HT1080 (cell line): ENCODE measurements at places on chromosomes 7 and 10. TPM values are rescaled to one million over a fixed set of nuclear protein-coding genes. Genes with fewer than 3 reads are reported as not detected.

GRCh38 chr7:155309021-155309338, 11.3 kb downstream of the INSIG1 start:
- DNase-seq = no peak

DNA sequence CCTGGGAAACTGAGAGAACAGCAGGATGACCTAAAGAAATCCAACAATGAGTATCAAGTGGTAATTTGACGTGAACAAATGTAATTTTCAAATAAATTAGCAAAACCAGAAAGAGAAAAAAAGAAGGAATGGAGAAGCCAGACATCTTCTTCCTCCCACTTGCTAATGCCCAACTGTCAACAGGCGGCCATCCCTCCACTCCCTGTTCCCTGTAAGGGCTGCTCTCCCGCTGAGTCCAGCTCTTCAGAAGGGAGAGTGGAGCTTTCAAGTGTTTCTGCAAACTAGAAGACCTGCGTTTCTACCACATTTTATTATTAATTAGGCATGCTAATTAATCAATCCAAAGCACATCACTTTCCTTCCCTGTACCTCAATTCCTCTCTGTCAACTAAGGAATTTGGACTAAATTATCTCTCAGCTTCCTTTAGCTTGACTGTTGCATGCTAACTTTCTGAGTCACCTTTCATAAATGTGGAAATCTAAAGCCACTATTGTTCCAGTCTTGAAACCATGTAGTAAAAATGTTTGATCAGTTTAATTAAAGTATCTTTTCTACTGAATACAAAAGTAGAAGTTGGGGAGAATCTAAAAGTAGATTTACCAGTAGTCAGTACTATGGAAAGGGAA, 48.4 kb upstream of the CUL1 start:
- peak; percentile 77 for DNase-seq

MUC12 gene
- not detected in 2 replicates for total RNA-seq

MNX1 gene
- total RNA-seq = 0.37 TPM in 1 of 2 replicates, not detected in the other

CALHM1 gene
- not detected in 2 replicates for total RNA-seq

RNLS gene
- 0.21 TPM in 1 of 2 replicates, not detected in the other for total RNA-seq

AGMO gene
- total RNA-seq = not detected in 2 replicates

MYL10 gene
- total RNA-seq = not detected in 2 replicates

- no peak for DNase-seq
Measured at GRCh38 chr7:138417764-138418163, 42.3 kb upstream of the TRIM24 start.

DNA sequence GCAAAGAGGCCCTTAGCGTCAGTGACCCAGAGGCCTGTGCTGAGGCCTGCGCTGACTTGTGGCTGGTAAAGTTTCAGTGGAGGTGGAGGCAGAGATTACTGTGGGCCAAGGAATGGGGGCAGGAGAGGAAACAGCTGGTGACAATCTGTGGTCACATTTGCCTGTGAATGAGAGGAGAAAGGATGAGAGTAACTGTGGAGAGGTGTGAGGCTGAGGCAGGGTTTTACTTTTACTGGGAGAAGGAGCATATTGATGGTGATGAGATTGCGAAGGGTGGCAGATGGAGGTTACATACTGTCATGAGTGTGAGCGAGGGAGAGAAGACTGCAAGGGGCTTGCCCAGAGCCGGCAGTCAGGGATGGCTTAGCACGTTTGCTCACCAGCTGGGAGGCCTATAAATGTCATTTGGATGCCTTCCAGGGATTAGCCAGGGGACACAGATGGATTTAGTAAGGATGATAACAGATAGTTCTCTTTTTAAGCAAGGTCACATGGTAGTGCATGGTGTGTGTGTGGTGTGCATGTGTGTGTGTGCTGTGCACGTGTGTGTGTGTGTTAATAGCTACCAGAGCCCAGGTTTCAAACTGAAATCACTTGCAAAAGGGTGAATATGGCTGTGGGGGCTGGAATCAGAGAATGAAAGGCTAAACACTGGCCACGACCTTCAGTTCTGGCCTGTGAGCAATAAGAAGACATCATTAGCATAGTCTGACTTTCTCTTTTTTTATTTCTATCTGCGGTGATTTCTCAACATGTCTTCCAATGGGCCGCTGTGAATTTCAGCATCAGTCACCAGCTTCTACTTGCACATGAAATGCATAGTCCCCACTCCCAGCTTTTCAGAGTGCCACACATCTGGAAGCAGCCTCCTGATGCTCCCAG, 291.5 kb upstream of the ZNF32 start:
- no peak for DNase-seq

DNA sequence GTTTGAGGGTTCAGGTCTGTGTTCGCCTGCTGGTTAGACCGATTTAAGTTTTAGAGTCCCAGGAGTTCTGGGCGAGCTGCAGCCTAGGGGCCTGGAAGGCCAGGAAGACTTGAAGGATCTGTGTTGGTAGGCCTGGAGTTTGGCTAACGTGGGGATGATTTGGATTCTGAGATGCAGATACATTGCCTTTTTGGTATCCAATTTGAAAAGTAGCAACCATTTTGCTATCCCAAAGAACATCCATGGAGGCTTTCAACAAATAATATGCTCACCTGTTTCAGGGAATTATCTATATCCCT, 433 bp upstream of the TRIM4 start:
- no peak for DNase-seq

FOXI2 gene
- not detected in 2 replicates for total RNA-seq

DNA sequence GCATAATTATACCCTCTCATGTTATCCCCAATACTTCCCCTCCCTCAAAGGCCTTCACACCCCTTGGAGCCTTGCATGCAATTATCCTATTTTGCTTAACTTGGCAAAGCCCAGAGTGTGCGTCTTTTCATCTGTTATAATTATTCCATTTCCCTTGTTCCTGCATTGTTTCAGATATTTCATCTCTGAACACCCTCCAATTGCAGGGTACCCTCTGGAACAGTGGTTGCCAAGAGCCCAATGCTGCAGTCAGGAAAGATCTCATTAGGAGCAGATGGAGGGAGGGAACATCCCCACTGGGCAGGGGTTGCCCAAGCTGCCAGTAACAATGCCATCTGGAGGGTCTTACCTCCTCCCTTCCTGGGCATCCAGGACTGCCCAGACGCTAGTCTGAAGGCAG, 18.4 kb upstream of the GOLGA7B start:
- DNase-seq = no peak

DNA sequence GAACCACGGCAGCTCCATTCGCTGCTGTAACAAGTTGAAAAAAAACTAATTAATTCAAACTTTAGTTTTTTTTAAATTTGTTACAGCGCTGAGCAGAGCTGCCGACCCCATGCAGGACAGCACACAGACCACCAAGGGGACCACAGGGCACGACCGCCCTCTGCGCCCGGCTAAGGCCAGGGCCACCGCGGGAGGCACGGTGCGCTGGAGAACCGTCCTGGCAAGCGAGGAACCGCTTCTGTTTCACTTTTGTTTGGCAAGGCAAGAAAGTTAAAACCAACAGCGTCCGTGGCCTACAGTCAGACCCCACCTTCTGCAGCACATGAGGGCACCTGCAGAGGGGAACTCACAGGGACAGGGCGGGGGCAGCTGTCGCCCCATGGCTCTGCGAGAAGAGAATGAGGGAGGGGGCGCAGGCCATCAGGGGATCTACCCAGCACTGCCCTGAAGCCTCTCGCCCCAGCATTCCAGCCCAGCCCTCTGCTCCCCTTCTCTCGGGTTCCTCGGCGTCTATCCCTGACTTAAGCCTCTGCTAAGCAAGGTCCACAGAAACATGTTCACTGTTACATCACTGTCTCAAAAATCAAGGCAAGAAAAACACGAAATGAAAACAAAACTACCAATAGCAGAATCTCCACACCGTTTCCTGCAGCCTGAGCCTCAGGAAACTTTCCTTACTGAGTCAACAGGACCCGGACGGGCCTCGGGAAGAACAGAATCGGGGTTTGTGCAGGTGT, 204.4 kb downstream of the DIP2C start:
- DNase-seq = no peak

UBTD1 gene
- 42.1 and 53.0 TPM in 2 replicates for total RNA-seq

- DNase-seq = no peak
Measured at GRCh38 chr7:129225931-129226572, 1.2 kb downstream of the AHCYL2 start.

DNA sequence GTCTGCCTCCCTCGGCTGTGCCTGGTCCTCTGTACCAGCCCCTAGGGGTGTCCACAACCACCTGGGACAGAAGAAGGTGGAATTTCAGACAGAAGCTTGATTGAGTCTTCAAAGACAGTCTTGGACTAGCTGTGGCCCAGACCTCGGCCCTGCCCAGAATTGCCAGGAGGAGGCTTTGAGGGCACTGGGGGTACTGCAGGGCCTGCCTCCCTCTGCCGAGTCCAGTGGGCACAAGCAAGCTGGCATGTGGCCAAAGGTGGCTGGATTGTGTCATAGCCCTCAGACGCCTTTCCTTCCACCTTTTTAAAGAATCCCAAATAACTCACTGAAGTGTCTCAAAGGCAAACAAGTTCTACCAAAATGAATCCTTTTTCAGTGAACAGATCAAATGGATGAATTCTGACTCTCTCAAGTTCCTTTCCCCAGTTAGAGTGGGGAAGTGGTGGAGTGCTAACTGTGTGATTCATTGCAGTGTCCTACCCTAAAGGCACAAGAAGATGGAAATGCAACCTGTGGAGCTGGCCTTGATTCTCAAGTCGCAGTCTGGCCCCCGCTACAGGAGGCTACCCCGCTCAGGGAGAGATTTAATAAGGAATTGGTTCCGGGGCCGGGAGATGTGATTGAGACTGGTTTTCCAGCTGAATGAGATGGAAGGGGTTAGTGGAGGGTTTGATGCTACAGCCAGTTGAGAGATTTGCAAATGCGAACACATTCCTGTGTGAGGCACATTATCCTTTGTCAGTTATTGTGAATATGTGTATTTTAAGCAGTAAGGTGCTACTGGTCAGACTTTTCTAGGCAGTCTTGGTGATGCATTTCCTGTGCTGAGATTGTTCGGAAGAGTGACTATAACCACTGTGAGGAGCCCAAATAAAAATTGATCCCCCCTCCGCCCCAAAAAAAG, 28.8 kb upstream of the SLC26A4 start:
- no peak for DNase-seq

DRGX gene
- total RNA-seq = not detected in 2 replicates

DNA sequence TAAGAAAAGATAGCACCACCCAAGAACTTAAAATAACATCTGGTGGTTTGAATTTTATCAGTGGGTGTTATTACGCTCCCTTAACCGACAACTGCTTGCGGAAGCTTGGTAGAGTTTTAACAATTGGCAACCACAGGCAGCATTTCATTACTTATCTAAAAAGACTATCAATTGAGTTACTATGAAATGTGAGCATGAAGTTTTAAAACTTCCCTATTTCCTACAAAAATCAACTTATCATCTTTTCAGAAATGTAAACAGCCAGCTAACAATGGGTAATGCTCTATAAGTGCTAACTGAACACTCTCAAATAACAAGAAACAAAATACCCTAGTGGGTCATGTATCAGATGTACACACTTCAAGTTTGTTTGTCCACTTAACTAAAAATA, 68.8 kb downstream of the OSBPL3 start:
- DNase-seq = no peak

- no peak for DNase-seq
Measured at GRCh38 chr10:132407243-132407746, 10.3 kb downstream of the PWWP2B start.

PMS2 gene
- total RNA-seq = 16.0 and 17.3 TPM in 2 replicates

GRCh38 chr7:143283381-143283780, 1.4 kb upstream of the TMEM139 start:
- DNase-seq = no peak

- DNase-seq = no peak
Measured at GRCh38 chr10:32371101-32371500, 24.1 kb upstream of the EPC1 start.

DNA sequence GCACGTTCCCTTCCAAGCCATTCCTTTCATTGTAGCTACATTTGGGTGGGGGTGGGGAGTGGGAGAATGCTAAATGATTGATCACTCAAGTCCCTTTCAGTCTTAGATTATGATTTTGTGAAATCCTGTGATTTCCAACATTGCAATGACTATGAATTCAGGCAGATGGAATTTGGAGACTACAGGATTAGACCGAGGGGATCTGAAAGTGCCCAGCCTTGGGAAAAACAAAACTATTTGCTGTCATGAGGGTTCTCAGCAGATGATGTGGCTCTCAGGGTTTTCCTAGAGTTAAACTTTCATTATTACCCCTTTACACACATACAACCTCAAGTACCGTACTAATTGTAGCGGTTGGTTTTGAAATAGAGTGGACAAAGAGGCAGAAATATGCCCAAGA, 4.7 kb downstream of the MACROH2A2 start:
- no peak for DNase-seq

PRLHR gene
- total RNA-seq = not detected in 2 replicates

GRCh38 chr10:5805711-5806110, 7.5 kb downstream of the GDI2 start:
- DNase-seq = no peak

DNA sequence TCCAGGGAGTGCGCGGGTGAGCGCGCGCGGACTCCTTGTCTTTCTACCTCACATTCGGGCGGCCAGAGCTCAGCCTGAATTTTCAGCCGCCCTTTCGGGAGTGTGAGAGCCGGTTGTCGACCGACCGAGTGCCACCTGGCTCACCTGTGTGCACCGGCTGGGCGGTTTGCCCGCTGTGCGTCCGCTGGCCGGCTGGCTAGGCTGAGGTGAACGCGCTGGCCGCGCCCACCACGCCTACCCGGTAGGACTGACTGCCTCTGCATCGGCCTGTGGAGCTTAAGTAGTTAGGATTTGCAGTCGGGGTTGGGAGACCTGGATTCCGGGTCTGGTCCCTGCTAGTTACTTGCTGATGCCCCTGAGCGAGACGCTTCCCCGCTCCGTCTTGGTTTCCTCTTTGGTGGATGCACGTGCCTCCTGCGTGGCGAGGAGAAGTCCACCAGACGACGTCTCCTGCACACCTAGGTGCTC, 553 bp downstream of the TSPAN15 start:
- no peak for DNase-seq

DNA sequence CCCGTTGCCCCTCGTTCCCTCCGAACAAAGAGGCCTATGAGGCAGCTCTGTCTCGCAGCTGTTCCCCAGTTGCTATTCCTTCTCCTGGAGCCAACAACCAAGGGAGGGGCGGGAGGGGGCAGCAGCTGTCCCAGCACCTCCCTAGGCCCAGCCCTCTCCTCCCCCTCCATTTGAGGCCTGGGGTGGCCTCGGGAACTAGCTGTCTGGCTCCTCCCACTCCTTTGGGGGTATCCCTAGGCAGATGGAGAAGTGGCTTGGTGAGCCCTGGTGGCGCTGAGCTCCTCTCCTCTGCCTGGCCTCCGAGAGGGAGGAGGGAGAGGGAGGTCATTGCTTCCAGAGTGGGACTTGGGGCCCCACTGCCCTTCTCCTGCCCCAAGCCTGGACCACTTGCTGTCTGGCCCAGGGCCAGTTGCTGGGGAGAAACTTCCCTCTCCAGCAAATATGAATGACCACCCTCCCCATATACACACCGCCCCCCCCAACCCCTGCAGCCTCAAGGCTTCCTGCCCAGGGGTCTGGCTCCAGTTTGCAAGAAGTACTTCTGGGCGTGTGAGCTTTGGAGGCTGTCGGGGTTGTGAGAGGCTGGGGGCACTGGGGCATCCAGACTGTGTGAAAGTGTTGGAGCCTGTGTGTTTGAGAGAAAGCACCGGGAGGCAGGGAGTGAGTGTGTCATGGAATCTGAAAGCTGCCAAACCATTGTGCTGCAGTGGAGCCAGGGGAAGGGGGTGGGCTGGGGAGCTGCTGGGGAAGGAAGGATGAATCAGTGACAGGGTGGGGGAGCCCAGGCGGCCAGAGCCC, 3.1 kb downstream of the FLNC start:
- DNase-seq = peak; percentile 73
